ENCODE measurements at places on chromosomes 1 and 21. TPM values are rescaled to one million over a fixed set of nuclear protein-coding genes. Genes with fewer than 3 reads are reported as not detected.

- DNase-seq: no peak
Measured at GRCh38 chr1:183506561-183506960, 34.3 kb downstream of the SMG7 start.

Gene KRTAP10-9
- not detected for total RNA-seq

- peak; percentile 10 for DNase-seq
Measured at GRCh38 chr1:84862810-84863251, 30.2 kb downstream of the LPAR3 start.

Gene GPR25
- 0.83 TPM for total RNA-seq

DNA sequence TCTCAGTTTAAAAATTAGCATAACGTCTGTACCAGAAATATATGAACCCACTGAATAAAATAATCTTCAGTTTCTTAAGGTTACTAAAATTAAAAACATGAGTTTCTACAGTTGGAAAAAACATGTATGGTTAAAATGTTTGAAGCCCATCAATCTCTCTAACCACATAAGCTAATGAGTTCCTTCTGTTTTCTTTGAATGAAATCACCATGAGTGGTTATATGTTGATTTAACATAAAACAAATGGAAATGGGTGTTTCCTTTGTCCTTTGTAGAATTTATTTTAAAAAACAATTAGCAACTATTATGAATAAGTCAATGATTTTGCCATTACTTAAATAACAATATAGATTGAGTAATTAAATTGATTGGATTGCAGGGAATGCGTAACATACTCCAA lies 3.0 kb upstream of the ADGRL2 start:
- no peak for DNase-seq

DNA sequence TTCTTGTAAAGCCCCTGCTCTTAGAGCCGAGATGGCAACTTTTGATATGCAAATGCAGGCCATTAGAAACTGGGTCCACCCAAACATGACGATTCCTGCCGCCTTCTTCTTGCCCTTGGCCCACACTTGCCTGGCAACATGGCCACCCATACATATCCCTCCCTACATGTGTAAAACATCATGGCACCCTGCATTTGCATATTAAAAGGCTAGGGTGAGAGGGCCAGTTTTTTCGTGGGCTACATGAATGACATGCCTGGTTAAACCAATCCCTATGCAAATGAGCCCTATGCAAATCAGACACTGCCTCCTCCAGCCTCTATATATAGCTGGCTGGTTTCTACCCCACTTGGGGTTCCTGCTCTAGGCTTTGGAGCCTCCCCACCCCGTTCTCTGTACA lies 18.8 kb downstream of the PLA2G2A start:
- DNase-seq: no peak

DNA sequence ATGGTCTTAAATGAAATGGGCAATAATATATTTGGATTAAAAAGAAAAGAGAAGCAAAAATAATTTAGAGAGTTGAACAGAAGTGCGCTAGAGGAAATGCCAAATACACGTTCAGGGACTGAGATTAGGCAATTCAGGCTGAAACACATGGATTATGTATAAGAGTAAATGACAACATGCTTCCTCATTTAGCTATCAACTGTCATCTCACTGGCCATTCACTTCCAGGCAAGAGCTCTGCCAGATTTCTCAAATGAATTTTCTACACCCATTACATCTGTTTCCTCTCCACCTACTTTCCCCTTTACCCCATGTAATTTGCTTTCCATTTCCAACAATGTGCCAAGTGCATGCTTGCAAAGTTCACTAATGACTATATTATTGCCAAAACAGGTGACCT lies 582.4 kb downstream of the LTN1 start:
- DNase-seq: no peak

DNA sequence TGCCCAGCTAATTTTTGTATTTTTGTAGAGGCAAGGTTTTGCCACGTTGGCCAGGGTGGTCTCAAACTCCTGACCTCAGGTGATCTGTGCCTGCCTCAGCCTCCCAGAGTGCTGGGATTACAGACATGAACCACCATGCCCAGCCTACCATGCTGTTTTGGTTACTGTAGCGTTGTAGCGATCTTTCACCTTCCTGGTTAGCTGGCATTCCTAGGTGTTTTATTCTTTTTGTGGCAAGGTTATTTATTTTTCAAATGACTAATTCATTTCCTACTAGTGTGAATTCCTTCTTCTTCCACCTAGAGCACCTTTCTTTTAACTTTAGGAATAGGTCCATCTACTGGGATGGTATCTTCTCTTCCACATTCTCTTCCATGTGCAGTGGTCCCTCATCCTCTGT lies 29.3 kb downstream of the TMEM200B start:
- no peak for DNase-seq

DNA sequence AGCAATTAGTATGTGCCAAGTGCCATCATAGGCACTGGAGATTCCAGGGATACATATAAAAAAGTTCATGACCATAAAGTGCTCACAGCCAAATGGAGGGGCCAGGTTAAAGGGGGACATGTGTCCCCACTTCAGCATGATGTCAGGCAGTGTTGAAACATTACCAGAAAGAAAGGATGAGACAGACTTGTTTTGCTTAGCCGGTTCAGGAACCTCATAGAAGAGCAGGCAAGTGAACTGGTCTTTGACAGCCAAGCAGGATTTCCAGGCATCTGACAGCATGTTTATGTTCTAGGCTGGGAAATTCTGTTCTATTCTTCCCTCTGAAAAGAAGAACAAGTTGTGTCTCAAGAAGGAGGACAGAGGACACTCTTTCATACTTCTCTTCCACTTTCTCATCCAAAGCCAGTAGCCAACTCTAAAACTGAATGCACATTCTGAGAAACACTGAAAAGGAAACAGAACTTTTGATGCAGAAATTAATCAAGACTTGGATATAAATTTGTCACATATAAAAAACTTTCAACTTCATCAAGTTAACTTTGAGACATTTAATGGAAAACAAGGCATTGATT lies 39.7 kb downstream of the GLUL start:
- DNase-seq: no peak

- DNase-seq: no peak
Measured at GRCh38 chr1:212514056-212514614, 81.4 kb downstream of the NENF start.

Gene CADM3
- not detected for total RNA-seq

DNA sequence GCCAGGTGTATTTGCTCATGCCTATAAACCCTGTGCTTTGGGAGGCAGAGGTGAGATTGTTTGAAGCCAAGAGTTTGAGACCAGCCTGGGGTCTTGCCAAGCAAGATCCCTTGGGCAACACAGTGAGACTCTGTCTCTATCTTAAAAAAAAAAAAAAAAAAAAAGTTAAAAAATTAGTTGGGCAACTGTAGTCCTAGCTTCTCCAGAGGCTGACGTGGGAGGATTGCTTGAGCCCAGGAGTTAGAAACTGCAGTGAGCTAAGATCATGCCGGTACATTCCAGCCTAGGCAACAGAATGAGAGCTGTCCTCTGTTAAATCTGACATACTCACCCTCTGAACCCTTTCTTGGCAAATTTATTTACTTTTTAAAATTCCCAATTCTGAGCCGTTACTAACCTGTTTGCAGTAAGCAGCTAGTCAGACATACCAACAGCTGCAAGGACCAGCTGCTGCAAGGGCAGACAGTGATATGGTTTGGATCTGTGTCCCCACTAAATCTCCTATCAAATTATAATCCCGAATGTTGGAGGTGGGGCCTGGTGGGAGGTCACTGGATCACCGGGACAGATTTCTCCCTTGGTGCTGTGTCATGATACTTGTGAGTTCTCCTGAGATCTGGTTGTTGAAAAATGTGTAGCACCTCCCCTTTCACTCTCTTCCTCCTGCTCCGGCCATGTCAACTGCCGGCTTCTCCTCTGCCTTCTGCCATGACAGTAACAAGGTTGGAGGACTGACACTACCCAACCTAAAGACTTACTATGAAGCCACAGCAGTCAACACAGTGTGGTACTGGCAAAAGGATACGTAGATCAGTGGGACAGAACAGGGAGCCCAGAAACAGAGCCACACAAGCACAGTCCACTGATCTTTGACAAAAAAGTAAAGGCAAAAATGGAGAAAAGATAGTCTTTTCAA lies 10.6 kb downstream of the PARP1 start:
- peak; percentile 4 for DNase-seq

DNA sequence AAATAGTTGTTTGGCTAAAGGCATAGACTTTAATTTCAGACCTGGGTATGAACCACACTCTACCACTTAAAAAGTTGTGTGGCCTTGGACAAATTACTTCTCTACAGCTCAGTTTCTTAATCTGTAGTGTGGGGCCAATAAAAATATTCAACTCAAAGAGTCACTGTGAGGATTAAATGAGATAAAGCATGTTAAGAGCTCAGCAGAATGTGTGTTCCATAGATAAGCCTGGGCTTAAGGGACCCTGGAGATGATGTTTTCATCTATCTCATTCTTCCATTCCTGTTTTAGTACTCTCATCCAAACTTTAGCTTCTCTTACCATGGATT lies 17.7 kb downstream of the S100A10 start:
- no peak for DNase-seq

Gene NEGR1
- not detected for total RNA-seq

DNA sequence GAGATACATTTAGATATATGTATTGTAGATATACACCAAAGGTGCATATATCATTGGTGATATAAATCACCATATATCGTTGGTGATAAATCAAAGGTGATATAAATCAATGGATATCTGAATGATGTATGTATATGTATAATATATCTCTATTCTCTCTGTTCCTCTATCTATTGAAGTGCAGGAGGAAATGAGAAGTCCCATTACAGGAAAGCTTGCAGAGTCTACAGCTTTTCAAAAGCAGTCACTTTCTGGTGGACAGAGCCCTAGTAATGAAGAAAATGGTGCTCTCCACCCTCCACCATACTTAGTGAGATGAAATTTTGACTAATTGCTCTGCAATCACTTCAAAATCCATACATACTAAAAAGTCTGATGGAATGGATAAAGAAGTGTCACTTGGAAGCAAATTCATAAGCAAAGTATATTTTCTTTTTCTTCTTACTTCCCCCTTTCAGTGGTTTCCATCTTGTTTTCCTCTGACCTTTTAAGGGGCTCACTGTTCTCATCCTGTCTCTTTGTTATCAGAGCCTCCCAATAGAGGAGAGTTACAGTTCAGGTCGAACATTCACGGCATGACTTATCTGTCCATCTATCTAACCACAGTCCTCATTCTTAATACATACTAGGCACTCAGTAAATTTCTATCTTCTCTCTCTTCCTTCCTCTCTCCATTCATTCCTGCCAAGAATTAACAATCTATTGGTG lies 227.2 kb downstream of the KCNJ6 start:
- DNase-seq: no peak

- DNase-seq: no peak
Measured at GRCh38 chr1:113124366-113124765, 51.4 kb downstream of the LRIG2 start.

Gene GREM2
- not detected for total RNA-seq

Gene LY9
- total RNA-seq: 104 TPM

DNA sequence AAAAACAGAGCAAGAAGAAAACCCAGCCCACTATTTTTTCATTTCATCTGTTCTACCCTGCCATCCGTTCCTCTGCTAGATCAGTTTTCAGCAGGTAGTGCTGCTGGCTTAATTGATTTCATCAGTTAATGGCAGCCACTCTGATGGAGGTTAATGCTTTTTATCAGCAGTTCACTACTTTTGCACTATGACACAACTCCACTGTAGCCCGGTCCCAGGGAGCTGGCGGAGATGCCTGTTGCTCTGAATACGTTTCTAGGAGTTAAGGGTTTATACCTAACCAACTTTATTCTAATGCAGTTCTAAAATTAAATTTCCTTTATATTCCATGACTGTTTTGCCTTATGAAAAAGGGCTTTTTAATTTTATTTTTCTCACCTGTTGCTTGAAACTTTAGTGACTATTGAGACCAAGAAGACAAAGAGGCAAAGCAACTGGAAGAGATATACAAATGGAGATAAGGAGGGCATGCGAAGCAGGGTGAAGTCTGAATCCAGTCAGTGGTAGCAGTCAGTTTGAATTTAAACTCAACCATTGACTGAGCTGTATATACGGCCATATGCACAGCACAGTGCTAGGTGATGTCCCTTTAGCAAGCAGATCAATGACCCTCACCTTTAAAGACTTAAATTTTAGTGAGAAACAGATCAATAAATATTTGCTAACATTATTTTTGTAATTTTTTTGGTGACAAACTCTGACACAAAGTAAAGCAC lies 477.9 kb downstream of the LMO4 start:
- DNase-seq: no peak

Measured in CD8-positive, alpha-beta T cell (primary cell).